A549 treated with GW870086 at 1 μM for 4 hours (cell line): ENCODE measurements at places on chromosomes 3 and 15. TPM values are rescaled to one million over a fixed set of nuclear protein-coding genes. Genes with fewer than 3 reads are reported as not detected.

The POTEB3 gene
- total RNA-seq: not detected in 5 replicates

The PAQR9 gene
- 2.8 to 3.5 TPM (median 3.1 TPM) in 5 replicates for total RNA-seq

The MAGEL2 gene
- total RNA-seq: not detected in 5 replicates

The TGM4 gene
- total RNA-seq: 0.10 to 0.20 TPM (median 0.17 TPM) in 5 replicates

The FBXO40 gene
- total RNA-seq: not detected in 5 replicates
